ENCODE measurements at places on chromosomes 1 and 21.

DNA sequence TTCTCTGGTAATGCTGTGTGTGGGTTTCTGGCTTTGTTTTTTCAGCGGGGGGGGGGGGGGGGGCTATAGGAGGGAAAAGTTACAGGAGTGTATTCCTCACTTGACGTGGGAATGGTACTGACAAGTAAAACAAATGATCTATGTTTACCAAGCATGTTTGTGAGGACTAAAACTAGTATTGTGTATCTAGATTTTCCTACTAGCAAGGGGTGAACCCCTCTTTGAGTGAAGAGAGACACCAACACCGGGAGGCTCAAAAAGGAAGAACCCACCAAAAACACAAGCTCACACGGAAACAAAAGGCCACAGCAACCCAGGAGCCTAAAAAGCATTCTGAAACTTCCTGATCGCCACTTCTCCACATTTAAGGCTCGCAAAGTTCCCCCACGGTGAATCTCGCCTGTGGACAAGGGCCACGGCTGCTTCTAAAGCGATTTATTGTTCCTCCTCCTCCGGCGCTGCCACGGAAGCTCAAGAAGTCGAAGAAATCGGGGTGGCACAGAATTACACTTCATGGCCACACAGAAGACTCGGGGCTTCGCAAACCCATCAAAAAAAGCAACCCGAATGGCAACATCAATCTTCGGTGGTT lies 703 bp downstream of the PUM1 start:
- DNase-seq, result no peak

DNA sequence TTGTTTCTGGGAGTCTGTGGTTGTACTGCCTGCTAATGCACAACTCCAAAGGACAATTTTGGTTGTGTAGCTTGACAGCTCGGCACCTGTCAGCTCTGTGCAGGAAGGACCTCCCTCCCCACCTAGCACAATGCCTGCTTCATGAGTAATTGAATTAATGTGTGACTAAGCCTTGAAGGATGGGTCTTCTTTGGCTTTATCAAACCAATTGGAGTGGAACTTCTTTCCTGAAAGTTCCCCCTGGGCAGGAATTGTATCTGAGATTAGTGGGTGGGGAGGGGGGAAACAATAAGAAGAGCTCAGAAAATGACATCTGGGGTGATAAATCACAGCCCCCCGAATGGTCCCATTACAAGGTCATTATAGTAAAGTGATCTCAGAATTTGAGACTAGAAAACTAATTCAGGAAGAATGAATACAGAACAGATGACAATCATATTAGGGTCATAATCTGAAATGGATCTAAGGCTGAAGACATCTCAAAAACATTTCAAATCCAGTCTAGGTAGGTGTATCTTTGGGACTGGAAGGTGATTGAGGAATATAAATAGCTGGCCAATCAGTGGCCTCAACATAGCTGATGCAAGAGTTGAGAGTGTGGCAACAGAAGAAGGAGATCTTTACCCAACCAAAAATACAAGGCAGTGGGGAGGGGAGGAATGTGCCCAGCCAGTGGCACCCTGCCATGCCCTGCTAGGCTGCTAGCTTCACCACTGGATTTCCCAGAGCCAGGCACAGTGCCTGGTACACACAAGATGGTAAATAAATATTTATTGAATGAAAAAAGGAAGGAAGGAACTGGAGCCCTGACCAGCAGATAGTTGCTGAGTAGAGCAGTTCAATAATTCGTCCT lies 10.1 kb upstream of the SESN2 start:
- peak; percentile 73 for DNase-seq

DNA sequence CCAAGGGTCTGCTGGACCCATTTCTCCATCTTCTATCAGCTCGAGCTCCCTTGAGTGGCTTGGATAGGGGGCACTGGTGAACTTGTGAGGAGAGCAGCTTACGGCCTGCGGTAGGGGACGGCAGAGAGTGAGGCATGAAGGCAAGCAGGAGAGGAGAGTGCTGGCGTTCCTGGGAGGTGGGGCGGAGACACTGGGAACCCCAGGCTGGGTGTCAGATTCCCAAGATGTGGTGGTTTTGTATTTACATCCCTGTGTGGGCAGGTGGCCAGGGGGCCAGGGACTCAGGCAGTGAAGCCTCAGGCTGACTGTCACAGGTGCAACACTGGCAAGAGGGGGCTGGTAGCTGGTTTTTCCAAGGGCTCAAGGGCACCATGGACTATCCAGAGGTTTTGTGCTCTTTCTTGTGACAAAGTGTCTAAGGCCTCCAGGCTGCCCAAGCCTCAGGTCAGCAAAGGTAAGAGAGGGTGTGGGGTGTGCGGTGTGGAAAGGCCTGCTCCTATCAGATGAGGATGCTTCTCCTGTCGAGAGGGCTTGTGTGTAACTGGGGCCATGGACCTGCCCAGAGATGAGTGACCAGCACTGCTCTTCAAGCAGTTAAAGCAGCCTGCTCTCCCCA lies 45.1 kb upstream of the ROR1 start:
- DNase-seq, result no peak

GRCh38 chr1:75053207-75053606 lies 81.0 kb upstream of the LHX8 start:
- DNase-seq, result no peak

DNA sequence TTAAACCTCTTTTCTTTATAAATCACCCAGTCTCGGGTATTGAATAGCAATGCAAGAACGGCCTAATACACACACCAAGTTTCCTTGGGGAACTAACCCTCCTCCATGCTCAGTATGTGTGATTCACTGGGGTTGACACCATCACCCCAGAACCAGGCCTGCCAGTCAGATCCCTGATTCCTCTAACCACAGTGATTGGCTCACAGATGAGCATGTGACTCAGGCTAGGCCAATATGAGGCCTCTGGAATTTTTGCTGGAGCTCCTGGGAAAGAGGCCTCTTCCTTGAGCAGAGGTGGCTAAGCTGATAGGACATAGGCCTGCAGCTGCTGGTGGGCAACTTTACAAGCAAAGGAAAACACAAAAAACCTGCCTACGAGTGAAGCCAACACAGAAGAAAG lies 74.7 kb upstream of the ZBTB40 start:
- no peak for DNase-seq
